ENCODE measurements at places on chromosomes 6 and 20.

- DNase-seq: no peak
These were observed 192.5 kb upstream of the PLCB4 start for GRCh38 chr20:8876366-8876765.

DNA sequence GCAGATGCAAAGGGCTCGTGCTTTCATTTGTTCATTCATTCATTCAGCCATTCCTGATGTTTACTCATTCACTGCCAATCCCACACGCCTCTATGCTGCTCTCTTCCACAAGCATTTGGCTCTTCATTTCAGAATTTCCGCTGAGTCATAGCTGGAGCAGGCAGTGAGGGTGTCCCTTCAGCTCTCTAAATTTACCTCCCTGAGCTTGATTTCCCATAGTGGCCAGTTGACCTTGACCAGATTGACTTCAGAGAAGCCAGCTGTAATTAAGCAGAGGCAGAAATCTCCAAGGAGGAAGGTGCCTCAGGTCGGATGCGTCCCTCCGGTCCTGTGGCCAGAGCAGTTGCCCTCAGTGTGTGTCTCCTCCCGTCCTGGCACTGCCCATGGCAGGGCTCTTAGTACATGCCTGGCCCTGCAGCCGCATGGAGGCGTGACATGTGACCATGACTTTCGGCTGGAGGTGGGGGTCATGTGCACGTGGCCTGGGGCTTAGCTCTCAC is 267.2 kb upstream of the ECI2 start:
- no peak for DNase-seq

DNA sequence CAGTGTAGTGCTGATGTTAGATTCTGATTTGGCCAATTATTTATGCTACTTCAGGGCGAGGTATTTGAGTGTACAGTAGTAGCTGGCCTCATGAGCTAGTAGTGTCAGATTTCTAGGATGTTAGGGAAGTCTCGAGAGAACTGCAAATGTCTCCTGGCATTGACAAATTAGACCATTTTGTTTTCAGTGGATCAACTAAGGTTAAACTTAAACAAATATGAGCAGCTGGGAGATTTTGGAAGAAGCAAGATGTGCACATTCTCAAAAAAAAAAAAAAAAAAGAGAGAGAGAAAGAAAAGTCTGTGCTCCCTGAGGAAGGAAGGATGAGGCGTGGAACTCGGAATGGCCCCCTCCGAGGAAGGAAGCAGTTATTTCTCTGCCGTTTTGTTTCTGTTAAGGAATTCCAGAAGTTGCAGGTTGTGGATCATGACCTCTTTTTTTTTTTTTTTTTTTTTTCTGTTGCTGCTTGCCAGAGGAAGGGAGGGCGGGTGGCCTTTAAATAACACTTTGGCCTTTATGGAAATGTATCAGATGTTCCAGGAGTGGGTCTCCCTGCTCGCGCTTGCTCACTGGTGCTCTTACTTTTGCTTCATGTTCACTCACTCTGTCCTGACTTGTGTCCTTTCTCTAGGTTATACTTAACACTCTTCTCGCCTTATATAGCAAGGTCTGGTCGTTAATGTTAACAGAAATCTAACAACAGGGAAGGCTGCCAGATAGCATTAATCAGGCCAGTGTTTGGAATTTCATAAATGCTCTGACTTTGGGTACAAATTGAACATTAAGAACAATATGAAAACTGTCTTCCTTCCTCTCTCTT is 124.4 kb downstream of the TCP11 start:
- DNase-seq: no peak

DNA sequence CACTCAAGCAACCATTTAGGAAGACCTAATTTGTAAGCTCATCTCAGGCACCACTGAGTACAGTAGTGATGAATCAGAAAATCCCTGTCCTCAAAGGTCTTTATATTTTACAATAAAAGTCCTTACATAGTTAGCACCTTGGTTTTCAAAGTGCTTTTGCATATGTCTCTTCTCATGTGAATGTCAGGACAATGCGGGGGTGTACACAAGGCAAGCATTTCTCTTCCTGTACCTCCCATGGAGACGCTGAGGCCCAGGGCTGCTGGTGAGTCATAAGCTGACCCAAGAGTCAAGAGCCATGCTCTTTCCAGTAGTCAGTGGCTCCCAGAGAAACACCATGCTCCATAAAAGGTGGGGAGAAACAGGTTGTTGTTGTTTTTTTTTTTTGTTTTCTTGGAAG is 174.0 kb downstream of the GJA10 start:
- no peak for DNase-seq

GRCh38 chr20:57250607-57251343 is 15.7 kb downstream of the BMP7 start:
- no peak for DNase-seq

GRCh38 chr6:87174078-87174579 is 18.8 kb downstream of the ZNF292 start:
- no peak for DNase-seq

DNA sequence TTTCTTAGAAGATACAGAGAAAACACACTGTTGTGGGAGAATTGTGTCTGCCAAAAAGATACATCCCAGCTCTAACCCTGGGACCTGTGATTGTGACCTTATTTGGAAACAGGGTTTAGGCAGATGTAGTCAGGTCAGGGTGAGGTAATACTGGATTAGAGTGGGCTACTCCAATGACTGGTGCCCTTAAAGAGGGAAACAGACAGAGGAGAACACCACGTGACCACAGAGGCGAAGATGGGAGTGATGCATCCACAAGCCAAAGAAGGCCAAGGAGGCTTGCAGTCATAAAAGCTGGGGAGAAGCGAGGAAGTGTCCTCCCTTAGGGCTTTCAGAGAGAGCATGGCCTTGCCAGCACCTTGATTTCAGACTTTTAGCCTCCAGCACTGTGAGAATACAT is 35.6 kb downstream of the SLC52A3 start:
- DNase-seq: no peak

DNA sequence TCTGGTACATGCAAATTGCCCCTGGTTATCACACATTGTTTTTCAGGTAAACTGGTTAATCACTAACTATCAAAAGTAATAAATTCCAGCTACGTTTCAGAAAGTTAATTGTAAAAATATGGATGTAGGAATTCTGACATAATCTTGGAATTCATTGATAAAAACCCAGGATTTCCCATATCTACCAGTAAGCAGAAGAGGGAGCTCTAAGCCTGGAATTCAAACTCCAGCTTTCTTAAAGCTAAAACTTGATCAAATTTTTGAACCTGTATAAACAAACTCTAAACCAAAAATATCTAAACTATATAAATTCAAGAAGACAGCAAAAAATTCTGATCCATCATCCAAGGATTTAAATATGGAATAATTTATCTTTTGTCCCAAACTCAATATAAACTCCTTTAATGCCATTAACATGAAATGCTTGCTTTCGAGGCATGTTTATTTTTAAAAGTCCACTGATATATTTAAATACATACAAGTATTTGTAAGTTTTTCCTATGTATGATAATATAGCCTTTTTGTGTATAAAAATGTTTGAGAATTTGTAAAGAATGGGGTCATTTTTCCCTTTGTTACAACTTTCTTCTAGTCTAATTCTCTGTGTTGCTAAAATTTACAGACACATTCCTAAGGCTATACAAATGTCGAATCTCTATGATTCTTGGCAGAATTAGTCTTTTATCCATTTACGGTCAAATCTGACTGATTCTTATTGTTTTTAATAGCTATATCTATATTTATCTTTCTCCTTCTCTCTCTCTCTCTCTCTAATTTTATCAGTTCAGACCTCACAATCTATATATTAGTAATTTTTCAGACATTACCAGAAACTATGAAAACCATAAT is 91.4 kb upstream of the RNF217 start:
- DNase-seq: no peak

- DNase-seq: no peak
These were observed 472.1 kb upstream of the MARCKS start for GRCh38 chr6:113385020-113385431.

DNA sequence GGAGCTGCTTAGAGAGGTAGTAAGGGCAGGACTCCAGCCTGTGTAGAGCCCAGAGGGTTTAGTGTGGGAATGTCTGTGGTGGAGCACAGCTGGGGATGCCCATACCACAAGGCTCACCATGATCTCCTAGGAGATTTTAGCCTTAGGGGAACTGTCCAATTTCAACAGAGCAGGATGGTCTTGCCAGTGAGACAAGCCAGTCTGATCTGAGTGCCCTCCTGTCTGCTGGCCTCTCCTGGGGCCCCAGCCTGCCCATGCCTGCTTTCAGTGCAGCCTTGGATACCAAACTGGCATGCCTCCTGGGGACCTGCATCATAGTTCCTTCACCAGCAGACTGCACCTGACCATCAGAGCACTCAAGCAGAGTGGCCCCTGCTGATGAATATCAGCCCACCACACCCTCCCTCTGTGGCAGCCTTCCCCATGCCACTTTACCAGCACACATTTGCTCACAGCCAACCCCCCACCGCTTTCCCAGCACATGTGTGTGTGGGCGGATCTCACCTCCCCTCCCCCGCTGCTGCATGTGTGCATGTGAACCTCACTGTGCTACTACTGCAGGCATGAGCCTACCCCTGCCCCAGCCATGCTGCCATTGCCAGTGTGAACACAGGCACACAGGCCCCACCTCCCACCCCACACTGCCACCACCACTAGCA is 7.9 kb upstream of the TREM1 start:
- DNase-seq: no peak

- peak; percentile 26 for DNase-seq
These were observed 39.7 kb downstream of the PIM1 start for GRCh38 chr6:37209461-37210205.
